ENCODE measurements at places on chromosomes 5 and 9.
A peak's percentile ranks its signal among the peaks of the same experiment; 100 is the strongest.

DNA sequence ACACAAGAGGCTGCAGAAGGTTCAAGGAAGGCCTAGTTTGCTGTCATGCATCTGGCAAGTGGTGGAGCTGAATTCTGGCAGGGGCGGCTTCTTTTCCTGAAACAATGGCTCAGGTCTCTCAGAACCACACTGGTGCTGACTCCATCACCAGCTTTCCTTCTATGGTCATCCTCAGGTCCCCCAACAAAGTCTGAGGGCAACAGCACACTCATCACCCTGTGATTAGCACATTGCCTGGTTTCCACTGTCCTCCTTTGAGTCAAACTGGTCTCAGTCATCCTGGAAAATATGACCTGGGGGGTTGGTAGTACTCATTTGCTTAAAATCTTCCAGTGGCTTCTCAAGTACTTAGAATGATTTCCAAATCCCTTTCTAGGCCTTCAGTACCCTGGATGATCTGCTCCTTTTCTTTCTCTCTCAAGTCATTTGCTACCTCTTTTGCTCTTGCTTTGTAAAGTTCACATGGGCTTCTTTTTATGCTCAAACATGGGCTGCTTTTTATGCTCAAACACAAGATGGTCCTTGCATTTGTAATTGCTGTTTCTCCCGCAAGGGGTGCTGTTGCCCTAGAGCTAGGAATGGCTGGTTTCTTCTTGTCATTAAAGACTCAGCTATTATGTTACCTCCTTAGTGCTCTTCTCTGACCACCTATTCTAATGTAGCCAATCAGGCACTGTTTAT is 144.9 kb downstream of the ALDH1A1 start:
- DNase-seq, result no peak

GRCh38 chr5:89097103-89097502 is 214.1 kb upstream of the MEF2C start:
- no peak for DNase-seq

DNA sequence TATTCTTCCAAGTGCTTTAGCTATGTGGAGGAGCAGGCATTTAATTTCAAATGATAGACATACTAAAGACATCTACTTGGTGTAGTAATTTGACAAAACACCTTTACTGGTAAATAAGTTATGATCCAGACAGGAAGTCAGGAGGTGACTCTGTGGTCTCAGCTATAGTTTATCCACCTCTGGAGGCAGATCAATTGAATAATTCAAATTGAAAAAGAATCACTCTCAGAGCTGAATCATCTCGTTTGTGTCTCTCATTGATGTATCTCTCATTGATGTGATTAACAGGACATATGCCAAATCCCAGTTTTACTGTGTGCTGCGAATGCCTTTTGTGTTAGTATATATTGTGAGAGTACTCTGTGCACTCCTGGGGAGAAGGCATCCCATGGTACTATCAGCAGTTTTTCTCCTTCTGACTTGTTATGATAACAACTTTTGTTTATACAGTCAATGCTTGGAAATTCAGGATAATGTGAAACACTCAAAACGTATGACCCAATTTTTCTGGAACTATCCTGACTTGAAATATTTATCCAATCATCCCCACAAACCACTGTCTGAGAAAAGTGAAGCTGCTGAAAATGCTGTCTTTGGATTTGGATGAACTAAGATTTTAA is 48.5 kb upstream of the DAB2 start:
- peak; percentile 51 for DNase-seq

DNA sequence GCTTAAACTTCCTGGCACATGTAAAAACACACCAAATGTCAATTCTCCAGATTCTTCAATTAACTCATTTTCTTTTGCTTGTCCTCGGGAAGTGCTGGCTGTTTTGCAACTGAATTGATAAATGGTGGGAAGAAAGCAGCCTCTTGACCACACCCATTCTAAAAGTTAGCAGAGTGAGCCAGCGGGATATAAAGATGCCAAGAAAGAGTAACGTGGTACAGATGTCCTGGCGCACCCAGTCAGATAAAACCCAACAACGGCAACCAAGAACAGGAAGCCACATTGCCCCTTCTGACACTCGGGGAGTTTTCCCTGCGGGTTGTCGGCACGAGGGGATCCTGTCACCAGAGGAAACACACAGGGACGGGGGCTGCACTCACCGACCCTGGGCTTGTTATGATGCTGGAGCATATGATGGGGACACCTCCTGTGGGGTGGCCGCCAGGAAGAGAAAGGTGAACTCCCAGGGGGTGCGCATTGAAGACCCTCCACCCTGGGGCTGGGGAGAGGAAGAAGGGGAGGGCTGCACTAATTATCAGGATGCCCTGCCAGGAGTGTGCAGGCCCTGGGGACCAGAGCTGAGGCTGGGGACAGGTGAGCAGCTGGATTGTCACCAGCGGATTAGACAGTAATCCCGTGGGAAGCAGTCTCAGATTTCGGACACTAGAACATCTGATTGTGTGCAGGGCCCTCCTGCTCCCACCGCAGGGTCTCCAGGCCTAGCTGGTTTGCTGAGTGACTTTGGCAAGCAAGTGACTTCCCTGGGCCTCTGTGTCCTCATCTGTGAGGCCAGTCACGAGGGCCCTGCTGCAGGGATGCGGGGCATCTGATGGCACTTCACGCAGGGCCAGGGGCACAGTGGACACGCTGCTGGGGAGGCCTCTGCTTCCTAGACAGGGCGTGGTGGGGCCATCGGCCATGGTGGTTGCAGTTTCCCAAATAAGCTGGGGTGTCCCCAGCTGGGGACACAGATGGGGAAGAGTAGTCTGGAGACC is 59.2 kb downstream of the CRB2 start:
- DNase-seq, result no peak

GRCh38 chr5:103035701-103036100 is 84.2 kb downstream of the GIN1 start:
- no peak for DNase-seq

DNA sequence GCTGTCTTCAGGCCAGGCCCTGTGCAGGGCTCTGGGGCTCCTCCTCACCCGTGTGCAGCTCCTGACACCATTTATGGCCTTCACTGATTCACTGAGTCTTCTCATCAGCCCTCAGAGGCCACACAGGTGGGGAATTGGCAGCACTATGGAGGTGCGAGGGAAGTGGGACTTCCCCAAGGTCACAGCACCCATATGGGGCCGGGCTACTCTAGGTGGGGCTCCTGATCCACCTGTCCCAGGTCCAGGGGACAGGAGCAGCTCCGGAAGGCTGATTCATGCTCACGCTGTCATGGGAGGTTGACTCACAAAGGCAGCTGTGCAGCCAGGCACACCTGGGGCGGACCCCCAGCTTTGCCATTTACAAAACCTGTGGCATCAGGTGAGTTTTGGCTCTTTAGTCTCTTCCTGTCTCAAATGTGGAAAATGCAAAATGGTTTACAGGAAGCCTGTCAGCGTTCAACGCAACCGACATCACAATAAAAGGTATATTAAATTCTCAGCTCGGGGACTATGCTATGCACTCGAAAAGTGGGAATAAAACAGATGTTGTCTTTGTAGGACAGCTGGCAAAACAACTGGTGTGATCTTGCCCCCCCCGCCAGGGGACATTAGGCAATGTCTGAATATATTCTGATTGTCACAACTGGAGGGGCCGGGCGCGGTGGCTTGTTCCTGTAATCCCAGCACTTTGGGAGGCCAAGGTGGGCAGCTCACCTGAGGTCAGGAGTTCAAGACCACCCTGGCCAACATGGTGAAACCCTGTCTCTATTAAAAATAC is 15.0 kb downstream of the NAIF1 start:
- no peak for DNase-seq

All from AG04450 (cell line).